Umbilical cord (tissue), 2 donors: ENCODE measurements at places on chromosomes 7 and 10. TPM values are rescaled to one million over a fixed set of nuclear protein-coding genes. Genes with fewer than 3 reads are reported as not detected.

DNA sequence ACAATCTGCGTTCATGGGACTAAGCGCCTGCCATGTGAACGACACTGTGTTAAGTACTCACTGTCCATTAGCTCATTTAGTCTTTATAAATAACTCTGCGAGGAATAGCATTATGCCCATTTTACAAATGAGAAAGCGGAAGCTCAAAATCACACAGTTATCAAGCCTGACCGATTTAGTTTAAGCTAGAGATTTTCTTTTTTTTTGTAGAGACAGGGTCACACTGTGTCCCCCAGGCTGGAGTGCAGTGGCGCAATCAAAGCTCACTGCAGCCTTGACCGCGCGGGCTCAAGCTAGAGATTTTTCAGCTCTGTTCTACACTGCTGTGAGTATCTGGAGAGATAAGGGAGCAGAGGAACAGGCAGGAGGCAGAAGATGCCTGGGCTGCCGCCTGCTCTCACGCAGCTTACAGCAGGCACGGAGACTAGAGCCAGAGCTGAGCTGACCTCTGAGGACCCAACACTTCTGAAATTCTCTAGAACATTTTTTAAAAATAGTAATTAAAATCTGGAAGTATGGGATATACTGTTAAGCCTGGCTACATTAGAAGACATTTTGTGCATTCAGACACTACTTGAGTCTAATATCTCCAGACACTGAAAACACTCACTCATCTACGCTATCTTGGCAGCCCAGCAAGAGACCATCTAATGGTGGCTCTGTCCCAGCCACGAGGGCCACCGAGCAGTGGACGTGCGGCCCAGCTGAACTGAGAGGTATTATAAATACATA is 38.7 kb downstream of the GNA12 start:
- DNase-seq: peak; percentile 90

Gene PRLHR
- total RNA-seq: 1.4 TPM

- no peak for DNase-seq
Measured at GRCh38 chr7:157979636-157980340, 607.8 kb downstream of the PTPRN2 start.

Gene ZNF775
- total RNA-seq: 4.6 TPM

Gene MICU1
- 61.9 TPM for total RNA-seq

GRCh38 chr7:117137868-117138267 is 184.6 kb downstream of the ST7 start:
- peak; percentile 32 for DNase-seq

Gene STN1
- total RNA-seq: 28.6 TPM

Gene SPDYE11
- 1.7 TPM for total RNA-seq

Gene TMEM72
- 2.2 TPM for total RNA-seq

GRCh38 chr10:30057894-30058556 is 1.4 kb downstream of the JCAD start:
- DNase-seq: peak; percentile 60

GRCh38 chr7:153110606-153111005 is 351.1 kb downstream of the ACTR3B start:
- no peak for DNase-seq

Gene LEP
- 2.2 TPM for total RNA-seq

Gene STEAP1B
- 12.3 TPM for total RNA-seq

DNA sequence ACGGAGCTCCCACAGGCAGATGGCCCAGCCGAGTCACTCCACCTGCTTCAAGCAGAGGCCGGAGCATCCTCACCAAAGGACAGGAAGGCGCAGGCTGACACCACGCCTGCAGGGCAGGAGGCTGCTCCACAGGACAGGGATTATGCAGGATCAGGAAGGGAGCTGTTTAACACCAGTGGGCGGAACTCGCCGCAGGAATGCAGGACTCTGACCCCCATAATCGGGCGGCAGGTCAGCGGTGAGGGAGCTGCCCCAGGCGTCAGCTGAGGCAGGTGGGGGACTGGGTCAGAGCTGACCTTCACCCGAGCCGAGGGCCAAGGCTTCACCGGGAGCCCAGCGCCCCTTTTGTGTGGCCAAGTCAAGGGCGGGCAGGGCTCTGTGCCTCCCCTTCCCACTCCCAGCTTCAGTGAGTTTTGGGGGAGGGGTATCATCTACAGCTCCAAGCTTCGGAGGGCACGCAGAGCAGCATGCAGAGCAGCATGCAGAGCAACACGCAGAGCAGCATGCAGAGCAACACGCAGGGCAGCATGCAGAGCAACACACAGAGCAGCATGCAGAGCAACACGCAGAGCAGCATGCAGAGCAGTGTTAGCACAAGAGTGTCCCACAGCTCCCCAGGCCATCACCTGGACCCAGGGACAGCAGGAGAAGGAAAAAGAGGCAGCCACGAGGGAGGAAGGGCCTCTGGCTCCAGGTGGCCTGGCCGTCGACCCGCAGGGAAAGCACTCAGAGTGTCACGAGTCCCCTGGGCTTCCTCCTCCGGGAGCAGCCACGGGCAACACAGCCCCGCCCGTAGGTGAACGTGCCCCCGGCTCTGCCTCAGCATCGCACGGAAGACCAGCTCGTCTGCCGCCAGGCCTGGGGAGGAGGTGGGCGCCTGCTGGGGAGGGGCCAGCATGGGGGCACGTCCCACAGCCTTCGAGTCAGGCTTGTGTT is 151.7 kb upstream of the PPP2R2D start:
- DNase-seq: no peak

DNA sequence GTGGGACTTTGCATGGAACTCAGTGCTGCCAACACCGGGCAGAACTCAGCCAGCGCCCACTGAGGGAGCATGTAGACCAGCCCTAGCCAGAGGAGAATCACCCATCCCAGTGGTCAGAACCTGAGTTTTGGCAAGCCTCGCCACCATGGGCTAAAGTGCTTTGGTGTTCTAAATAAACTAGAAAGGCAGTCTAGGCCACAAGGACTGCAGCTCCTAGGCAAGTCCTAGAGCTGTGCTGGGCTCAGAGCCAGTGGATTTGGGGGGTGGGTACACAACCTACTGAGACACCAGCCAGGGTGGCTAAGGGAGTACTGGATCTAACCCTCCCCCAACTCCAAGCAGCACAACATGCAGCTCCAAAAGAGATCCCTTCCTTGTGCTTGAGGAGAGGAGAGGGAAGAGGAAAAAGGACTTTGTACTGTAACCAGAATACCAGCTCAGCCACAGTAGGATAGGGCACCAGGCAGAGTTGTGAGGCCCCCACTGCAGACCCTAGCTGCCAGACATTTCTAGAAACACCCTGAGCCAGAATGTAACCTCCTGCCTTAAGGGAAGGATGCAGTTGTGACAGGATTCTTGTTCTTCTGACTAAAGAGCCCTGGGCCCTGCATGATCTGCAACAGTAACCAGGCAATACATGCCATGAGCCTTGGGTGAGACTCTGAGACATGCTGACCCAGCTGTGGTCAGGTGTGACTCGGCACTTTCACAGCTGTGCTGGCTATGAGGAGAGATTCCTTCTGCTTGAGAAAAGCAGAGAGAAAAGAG is 24.4 kb downstream of the GSDME start:
- DNase-seq: no peak

Gene ZNF467
- total RNA-seq: 3.9 TPM

Gene BICC1
- total RNA-seq: 12.8 TPM

- no peak for DNase-seq
Measured at GRCh38 chr7:10577866-10578374, 395.8 kb upstream of the PHF14 start.

GRCh38 chr7:154656618-154657017 is 346.3 kb downstream of the PAXIP1 start:
- DNase-seq: no peak
